ENCODE measurements at places on chromosomes 12 and 14.

GRCh38 chr14:101564819-101565698 lies 3.8 kb downstream of the DIO3 start:
- no peak for DNase-seq

- DNase-seq = no peak
Measured at GRCh38 chr12:96187956-96188355, 6.2 kb upstream of the ELK3 start.

DNA sequence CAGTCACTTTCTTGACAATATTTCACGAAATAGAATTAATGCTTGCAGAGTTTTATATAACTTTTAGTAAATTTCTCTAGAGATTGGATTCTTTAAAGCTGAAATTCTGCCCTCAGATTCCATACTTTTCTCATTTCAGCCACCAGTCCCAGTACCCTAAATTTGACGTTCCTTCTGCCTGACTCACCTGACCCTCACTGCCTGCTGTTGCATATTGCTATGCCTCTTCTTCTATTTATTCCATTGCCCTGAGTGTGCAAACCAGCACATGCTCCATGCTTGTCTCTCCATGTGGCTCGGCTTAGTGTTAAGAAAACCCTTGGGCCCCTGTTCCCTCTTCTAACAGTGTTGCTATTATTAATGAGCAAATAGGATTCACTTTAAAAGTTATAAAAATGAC lies 533.3 kb downstream of the LRFN5 start:
- DNase-seq = peak; percentile 14

DNA sequence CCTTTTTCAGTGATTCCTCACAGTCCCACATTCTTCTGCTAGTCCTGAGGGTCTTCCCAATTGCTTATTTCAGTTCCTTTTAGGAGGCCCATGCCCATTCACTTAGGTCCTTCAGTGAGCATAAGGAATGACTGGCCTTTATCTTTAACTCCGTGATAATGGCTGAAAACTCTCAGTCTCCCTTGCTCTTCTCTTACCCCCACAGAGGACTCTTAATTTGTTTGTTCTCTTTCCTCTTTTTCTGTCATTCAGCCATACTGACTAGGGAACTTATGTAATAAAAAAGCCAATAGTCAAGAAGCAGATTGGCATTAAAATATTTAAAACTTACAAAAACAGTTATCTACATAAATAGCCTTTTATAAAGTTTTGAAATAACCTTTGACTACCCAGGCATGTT lies 17.1 kb upstream of the VDR start:
- no peak for DNase-seq

DNA sequence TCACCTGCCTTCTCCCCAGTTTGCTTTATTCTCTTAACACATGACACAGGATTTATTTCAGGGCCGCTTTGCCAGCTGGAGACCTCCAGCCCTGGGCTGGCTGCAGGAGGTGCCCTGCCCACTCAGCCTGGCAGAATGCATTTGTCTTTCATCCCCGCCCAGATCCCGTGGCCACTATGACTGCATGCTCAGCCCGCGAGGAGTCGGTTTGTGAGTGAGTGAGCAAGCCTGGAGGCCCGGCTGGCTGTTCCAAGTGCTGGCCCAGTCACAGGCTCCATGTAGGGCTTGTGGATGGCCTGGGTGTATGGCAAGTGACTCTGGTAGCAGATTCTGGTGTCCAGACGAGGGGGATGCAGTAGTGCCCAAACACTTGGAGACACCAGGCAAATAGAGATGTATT lies 2.1 kb downstream of the TDP1 start:
- DNase-seq = no peak

Data from skeletal muscle cell (primary cell).